ENCODE measurements at places on chromosomes 5 and 9.

GRCh38 chr5:62614355-62614754, 35.7 kb downstream of the LRRC70 start:
- DNase-seq, result no peak
- H3K36me3 ChIP-seq, result no peaks in the 10 kb centered on the region
- no peaks in the 10 kb centered on the region for H3K27me3 ChIP-seq
- no peaks in the 10 kb centered on the region for H3K4me1 ChIP-seq

- no peak overlapping the region for H3K4me3 ChIP-seq
- H3K27me3 ChIP-seq, result no peaks in the 10 kb centered on the region
- DNase-seq, result no peak
- H3K4me1 ChIP-seq, result no peaks in the 10 kb centered on the region
- H3K27ac ChIP-seq, result no peak overlapping the region
Measured at GRCh38 chr9:78972303-78972999, 599.3 kb upstream of the TLE4 start.

DNA sequence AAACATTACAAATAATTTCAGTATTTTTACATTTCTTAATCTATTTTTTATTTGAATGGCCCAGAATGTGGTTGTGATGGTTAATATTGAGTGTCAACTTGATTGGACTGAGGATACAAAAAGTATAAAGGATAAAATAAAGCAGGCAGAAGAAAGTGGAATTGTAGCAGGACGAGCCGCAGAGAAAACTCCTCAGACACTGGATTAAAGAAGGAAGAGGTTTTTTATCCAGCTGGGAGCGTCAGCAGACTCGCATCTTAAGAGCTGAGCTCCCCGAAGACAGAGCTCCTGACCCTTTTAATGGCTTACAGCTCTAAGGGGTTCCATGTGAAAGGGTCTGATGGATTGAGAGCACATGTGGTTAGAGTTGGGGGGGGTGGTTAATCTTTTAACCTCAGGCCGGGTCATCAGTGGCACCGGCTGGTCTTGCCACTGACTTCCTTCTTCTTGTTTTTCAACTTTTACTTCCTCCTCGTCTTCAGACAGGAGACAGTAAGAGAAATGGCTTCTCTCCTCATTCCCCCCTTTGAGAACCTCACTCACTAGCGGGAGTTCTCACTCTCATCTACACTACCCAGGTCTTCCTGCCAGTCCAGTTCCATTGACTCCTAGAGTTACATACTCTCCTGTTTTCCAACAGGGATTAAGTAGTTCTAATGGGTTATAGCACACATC, 80.0 kb downstream of the TMEM161B start:
- H3K27me3 ChIP-seq, result no peaks in the 10 kb centered on the region
- no peak overlapping the region for H3K4me3 ChIP-seq
- no peaks in the 10 kb centered on the region for H3K4me1 ChIP-seq
- no peaks in the 10 kb centered on the region for H3K36me3 ChIP-seq
- H3K27ac ChIP-seq, result no peak overlapping the region

GRCh38 chr9:38278931-38279679, 113.4 kb upstream of the ALDH1B1 start:
- no peak overlapping the region for H3K4me3 ChIP-seq
- peaks cover 2% of the 10 kb centered on the region for H3K36me3 ChIP-seq
- DNase-seq, result no peak
- H3K27me3 ChIP-seq, result peaks cover 6% of the 10 kb centered on the region
- H3K27ac ChIP-seq, result no peak overlapping the region
- H3K4me1 ChIP-seq, result peaks cover 18% of the 10 kb centered on the region

GRCh38 chr9:133180953-133181352, 17.2 kb upstream of the GBGT1 start:
- no peaks in the 10 kb centered on the region for H3K36me3 ChIP-seq
- DNase-seq, result no peak
- no peak overlapping the region for H3K27ac ChIP-seq
- no peak overlapping the region for H3K4me3 ChIP-seq
- H3K4me1 ChIP-seq, result peaks cover 8% of the 10 kb centered on the region

DNA sequence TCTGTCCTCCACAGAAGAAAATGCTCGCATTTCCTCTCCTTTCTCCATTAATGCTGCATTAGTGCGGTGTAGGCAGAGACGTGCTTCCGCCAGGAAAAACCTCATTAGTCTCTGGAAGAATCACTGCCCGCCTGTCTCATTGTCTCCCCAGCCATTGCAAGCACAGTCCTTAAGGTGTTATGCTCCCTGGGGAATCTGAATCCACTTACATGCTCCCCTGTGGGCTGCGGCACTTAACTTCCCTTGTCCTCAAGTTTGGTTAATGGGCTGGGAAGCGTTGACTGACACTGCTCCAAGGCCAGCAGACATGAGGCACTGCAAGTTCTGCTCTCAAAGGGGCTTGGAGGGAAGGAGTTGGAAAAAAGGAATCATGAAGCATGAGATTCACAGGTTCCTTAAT, 41.6 kb downstream of the TARS1 start:
- H3K4me1 ChIP-seq, result no peaks in the 10 kb centered on the region
- peaks cover 2% of the 10 kb centered on the region for H3K36me3 ChIP-seq
- DNase-seq, result no peak
- H3K27me3 ChIP-seq, result no peaks in the 10 kb centered on the region
- H3K27ac ChIP-seq, result no peak overlapping the region
- no peak overlapping the region for H3K4me3 ChIP-seq

DNA sequence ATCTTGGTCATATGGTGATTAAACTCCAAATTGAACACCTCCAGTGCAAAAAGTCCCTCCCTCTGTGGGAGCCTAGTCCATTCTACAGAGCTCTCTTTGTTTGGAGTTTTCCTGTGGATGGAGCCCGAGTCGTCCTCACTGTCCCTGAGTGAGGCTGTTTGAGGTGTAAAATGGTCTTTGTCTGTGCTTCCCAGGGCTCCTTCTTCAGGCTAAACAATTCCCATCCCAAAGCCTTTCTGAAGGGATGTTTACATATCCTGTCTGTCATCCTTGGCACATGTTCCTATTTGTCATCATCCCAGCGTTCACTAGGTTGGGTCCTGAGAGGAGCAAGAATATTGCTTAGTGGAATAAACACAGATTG, 68.9 kb downstream of the COL27A1 start:
- DNase-seq, result no peak
- peaks cover 16% of the 10 kb centered on the region for H3K27me3 ChIP-seq
- no peaks in the 10 kb centered on the region for H3K36me3 ChIP-seq
- H3K27ac ChIP-seq, result no peak overlapping the region
- H3K4me3 ChIP-seq, result no peak overlapping the region

- no peaks in the 10 kb centered on the region for H3K27me3 ChIP-seq
- no peak for DNase-seq
- no peaks in the 10 kb centered on the region for H3K36me3 ChIP-seq
- H3K27ac ChIP-seq, result no peak overlapping the region
- no peak overlapping the region for H3K4me3 ChIP-seq
Measured at GRCh38 chr5:139960723-139961383, 82.2 kb downstream of the NRG2 start.

GRCh38 chr9:115649991-115650472, 503.6 kb upstream of the PAPPA start:
- H3K4me3 ChIP-seq, result no peak overlapping the region
- H3K36me3 ChIP-seq, result no peaks in the 10 kb centered on the region
- H3K4me1 ChIP-seq, result no peaks in the 10 kb centered on the region
- H3K27me3 ChIP-seq, result no peaks in the 10 kb centered on the region
- no peak overlapping the region for H3K27ac ChIP-seq

DNA sequence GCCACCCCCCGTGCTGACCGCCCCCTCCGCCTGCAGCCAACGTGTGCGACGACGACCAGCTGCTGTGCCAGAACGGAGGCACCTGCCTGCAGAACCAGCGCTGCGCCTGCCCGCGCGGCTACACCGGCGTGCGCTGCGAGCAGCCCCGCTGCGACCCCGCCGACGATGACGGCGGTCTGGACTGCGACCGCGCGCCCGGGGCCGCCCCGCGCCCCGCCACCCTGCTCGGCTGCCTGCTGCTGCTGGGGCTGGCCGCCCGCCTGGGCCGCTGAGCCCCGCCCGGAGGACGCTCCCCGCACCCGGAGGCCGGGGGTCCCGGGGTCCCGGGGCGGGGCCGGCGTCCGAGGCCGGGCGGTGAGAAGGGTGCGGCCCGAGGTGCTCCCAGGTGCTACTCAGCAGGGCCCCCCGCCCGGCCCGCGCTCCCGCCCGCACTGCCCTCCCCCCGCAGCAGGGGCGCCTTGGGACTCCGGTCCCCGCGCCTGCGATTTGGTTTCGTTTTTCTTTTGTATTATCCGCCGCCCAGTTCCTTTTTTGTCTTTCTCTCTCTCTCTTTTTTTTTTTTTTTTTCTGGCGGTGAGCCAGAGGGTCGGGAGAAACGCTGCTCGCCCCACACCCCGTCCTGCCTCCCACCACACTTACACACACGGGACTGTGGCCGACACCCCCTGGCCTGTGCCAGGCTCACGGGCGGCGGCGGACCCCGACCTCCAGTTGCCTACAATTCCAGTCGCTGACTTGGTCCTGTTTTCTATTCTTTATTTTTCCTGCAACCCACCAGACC, 80.2 kb downstream of the NTNG2 start:
- peak overlapping the region; percentile 98 for H3K4me3 ChIP-seq
- peaks cover 8% of the 10 kb centered on the region for H3K36me3 ChIP-seq
- peaks cover 6% of the 10 kb centered on the region for H3K27me3 ChIP-seq
- peak overlapping the region; percentile 97 for H3K27ac ChIP-seq
- no peak for DNase-seq

DNA sequence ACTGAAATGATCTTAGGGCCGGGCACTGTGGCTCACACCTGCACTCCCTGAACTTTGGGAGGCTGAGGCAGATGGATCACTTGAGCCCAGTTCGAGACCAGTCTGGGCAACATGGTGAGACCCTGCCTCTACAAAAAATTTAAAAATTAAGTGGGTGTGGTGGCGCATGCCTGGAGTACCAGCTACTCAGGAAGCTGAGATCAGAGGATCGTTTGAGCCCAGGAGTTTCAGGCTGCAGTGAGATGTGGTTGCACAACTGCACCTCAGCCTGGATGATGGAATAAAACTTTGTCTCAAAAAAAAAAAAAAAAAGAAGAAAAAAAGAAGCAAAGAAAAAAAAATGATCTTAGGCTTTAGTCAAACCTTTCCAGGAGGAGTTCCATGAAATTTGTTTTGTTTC, 41.8 kb downstream of the MEF2C start:
- no peaks in the 10 kb centered on the region for H3K27me3 ChIP-seq
- no peak for DNase-seq
- H3K4me3 ChIP-seq, result no peak overlapping the region

DNA sequence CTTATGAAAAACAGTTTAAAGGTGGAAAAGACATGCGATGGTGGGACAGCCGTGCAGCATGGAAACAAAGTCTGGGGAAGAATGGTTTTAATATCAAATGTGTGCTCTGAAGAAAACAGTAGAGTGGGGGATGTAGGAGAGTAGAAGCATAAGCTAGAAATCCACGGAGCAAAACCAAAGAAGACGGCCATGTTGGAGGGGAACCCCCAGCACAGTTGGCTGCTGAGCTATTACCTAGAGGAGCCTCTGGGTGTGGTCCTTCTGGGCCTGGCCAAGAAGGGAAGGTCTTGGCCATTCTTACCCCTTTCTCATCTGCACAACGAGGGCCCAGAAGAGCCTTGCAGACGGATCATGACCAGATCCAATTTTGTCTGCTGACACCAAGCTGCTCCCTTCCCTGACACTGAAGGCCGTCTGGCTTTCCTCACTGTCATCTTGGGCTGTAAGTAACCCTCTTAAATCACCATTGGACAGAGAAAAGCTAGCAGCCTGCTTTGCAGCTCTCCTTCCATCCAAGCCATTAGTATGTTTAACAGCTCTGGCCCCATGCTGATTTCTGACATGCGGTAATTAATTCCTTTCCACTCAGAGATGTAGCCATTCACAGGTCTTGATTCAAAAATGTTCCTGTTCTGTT, 189.5 kb downstream of the SEC61B start:
- H3K36me3 ChIP-seq, result peaks cover 1% of the 10 kb centered on the region
- no peaks in the 10 kb centered on the region for H3K4me1 ChIP-seq
- no peak overlapping the region for H3K4me3 ChIP-seq
- DNase-seq, result no peak
- H3K27ac ChIP-seq, result no peak overlapping the region
- H3K27me3 ChIP-seq, result peaks cover 8% of the 10 kb centered on the region

GRCh38 chr5:27700526-27700925, 662.1 kb upstream of the CDH9 start:
- H3K27ac ChIP-seq, result no peak overlapping the region
- H3K4me3 ChIP-seq, result no peak overlapping the region
- DNase-seq, result no peak
- no peaks in the 10 kb centered on the region for H3K4me1 ChIP-seq
- H3K27me3 ChIP-seq, result no peaks in the 10 kb centered on the region
